ENCODE measurements at places on chromosomes 2 and 18.

- DNase-seq, result no peak
Observed at GRCh38 chr2:170091436-170091835, 86.5 kb upstream of the MYO3B start.

DNA sequence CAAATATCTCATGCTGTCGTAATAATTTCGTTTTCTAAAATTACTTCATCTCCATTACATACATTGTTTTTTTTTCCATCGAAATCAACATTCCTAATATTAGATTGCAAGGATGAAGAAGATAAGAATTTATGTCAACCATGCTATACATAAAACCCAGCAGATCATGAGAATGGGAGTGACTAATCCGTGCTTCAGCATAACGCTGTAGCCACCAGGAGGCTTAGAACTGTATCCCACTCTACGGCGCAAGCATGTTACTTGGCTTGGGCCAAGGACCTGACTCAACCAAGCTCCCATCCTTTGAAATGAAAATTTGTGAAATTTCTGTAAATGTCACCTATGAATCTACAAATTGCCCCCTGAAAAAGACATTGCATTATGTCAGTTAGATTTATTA is 392.5 kb downstream of the FIGN start:
- DNase-seq, result no peak

- DNase-seq, result no peak
Observed at GRCh38 chr2:233273120-233273519, 21.6 kb downstream of the ATG16L1 start.

- no peak for DNase-seq
Observed at GRCh38 chr2:229930656-229931055, 8.4 kb downstream of the FBXO36 start.

GRCh38 chr18:46469186-46469915 is 187.7 kb downstream of the LOXHD1 start:
- no peak for DNase-seq
